ENCODE measurements at places on chromosomes 11 and 22. TPM values are rescaled to one million over a fixed set of nuclear protein-coding genes. Genes with fewer than 3 reads are reported as not detected.

The MFRP gene
- total RNA-seq, result not detected

The TRIM66 gene
- 2.4 TPM for total RNA-seq

The SLC17A6 gene
- total RNA-seq, result not detected

The C11orf87 gene
- 0.03 TPM for total RNA-seq

The ACR gene
- 0.43 TPM for total RNA-seq

The KCNQ1OT1 gene
- total RNA-seq, result 0.35 TPM

The ZNF215 gene
- total RNA-seq, result 0.22 TPM

The FDXACB1 gene
- total RNA-seq, result 0.86 TPM

The OR5A1 gene
- not detected for total RNA-seq

The RPS25 gene
- total RNA-seq, result 827 TPM

The SESN3 gene
- total RNA-seq, result 4.8 TPM

The PHOX2A gene
- not detected for total RNA-seq

The KRTAP5-3 gene
- not detected for total RNA-seq

The MPPED1 gene
- not detected for total RNA-seq

The MUC5AC gene
- total RNA-seq, result not detected

The APOA1 gene
- total RNA-seq, result 8.4 TPM

The CACNA1I gene
- total RNA-seq, result 0.03 TPM

The RPS13 gene
- 759 TPM for total RNA-seq

The TRIM29 gene
- not detected for total RNA-seq

The MOGAT2 gene
- 0.13 TPM for total RNA-seq

The OR52D1 gene
- total RNA-seq, result not detected

The OTUB1 gene
- total RNA-seq, result 52.2 TPM

The TRIM49 gene
- total RNA-seq, result not detected

The ALX4 gene
- total RNA-seq, result 0.03 TPM

The SMC1B gene
- not detected for total RNA-seq

The RFPL1 gene
- not detected for total RNA-seq

The CYB5R2 gene
- total RNA-seq, result 1.0 TPM

The TBX10 gene
- 0.51 TPM for total RNA-seq

The FIBIN gene
- total RNA-seq, result 8.6 TPM

The RRP7A gene
- total RNA-seq, result 14.3 TPM

The TMEM132A gene
- 6.5 TPM for total RNA-seq

The RTN4R gene
- 0.75 TPM for total RNA-seq

The TRPM5 gene
- not detected for total RNA-seq

The PGA4 gene
- 0.83 TPM for total RNA-seq

The CRYBA4 gene
- total RNA-seq, result not detected

The HTR3B gene
- total RNA-seq, result not detected

The PRRG4 gene
- total RNA-seq, result 0.59 TPM

The DNAJB7 gene
- total RNA-seq, result not detected

The PUS3 gene
- total RNA-seq, result 5.1 TPM

The CD3D gene
- 0.62 TPM for total RNA-seq

The KCTD14 gene
- not detected for total RNA-seq

All from Right ventricle myocardium superior (tissue), 1 donor.